ENCODE measurements at places on chromosomes 4 and X. TPM values are rescaled to one million over a fixed set of nuclear protein-coding genes. Genes with fewer than 3 reads are reported as not detected.

DNA sequence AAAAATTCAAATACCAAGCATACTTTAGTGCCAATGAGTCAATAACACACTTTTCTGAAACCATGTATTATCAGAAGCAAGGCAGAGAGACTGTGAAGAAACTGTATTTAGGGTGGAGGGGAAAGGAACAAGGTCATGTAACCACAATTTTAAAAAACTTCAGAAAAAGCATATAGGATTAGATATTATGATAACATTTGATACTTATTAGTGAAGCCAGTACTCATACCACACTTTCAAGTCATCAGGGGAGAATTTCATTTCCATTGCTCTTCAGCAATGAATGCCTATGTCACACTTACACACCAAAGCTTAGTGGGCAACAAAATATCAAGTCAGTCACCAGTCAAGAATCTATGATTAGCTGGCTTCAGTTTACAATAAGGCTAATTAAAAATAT, 602.2 kb downstream of the IL15 start:
- DNase-seq = peak; percentile 53

- no peak for DNase-seq
Observed at GRCh38 chr4:74039315-74039763, 850 bp upstream of the CXCL3 start.

Gene TLR10
- not detected for total RNA-seq

Gene ZFP92
- total RNA-seq = 0.27 TPM

DNA sequence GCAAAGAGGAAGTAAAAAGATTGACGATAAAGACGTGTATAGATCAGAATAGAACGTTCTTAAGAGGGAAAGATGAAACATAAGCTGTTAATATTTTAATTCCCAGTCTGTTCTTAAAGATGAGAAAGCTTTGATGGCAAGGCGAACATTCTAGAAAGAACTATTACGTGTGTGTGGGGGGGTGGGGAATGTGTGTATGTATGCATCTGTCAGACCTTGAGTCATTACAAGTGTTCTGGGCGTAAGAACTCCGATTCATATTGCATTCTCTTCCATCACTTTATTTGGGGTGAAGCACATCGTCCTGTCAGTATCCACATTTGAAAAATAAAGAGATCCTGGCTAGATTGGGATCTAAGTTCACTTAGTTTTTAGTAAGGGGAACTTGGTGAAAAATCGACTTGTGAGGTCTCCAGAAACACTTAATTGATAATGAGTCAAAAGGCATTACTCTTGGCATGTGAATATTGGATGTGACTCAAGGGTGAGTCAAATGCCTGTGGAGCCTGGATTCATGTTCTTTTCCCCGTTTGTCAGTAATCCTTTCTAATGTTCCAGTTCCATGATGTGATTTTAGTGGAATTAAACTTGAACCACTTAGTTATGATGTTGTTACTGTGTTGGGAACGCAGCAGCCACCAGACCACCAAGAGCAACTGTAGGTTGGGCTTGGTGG, 3.1 kb downstream of the SMS start:
- peak; percentile 94 for DNase-seq

GRCh38 chrX:129574214-129574613, 34.2 kb downstream of the OCRL start:
- no peak for DNase-seq

- DNase-seq = no peak
Observed at GRCh38 chrX:109845996-109846395, 112.9 kb upstream of the ACSL4 start.

GRCh38 chrX:6821730-6822129, 286.8 kb upstream of the VCX3A start:
- no peak for DNase-seq

Gene TMPRSS11F
- total RNA-seq = not detected

Gene EFNB1
- 23.3 TPM for total RNA-seq

All from astrocyte (in vitro differentiated cells and primary cell).